ENCODE measurements at places on chromosomes 3 and 15. TPM values are rescaled to one million over a fixed set of nuclear protein-coding genes. Genes with fewer than 3 reads are reported as not detected.

DNA sequence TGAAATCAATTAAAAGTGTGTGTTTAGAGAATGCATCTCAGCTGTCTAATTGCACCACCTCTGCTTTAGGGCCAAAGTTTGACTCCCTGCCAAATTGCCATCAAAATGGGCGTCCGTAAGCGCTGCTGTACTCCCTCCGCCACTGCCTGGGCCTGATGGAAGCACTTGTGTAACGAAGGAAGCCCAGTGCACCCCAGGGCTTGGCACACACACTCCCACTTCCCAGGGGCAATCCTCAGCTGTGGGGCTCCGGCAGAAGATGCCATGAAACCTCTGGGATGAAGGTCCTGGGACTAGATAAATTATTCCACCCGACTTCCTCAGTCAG lies 137.8 kb downstream of the RORA start:
- DNase-seq: no peak

DNA sequence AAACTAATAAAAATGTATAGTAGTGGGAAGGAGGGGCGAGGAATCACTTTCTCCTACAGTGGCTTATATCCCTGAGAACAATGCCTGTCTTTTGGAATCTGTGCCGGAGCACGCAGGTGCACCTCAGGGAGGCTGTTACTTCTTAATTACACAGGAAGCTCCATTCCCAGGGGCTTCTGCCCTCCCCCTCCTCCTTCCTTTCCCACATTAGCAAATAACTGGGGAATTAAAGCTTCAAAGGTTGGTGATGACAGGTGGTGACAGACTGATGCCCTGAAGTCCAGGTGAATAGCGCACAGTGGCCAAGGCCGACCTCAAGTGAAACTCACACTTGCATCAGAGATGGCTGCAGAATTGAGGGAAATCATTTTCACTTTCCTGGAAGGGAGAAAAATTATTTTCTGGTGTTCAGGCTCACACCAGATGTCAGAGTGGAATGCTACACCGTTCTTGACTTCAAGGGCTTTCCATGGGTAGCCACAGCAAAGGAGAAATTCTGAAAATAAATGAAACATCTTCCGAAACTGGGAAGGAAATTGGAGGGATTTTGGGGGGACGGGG lies 3.7 kb downstream of the GRAMD2A start:
- DNase-seq: no peak

DNA sequence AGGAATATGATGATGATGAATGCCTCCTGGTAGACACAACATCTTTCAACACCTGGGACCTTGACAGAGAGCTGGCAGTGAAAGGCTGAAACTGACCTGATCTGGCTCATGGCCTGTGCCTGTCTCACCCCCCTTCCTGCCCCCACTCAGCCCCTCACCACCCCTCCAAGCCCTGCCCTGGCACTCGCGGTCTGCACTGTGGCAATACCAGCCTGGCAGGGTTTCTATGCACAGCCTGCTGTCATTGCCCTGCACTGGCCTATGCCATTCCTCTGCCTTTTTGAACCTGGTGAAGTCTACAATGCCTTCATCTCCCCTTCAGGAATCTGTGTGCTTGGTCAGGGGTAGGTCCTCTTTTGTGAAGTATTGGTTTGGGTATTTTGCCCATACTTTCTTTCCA lies 56.5 kb downstream of the ACAD9 start:
- DNase-seq: no peak

The GANC gene
- 28.1 TPM for total RNA-seq

- DNase-seq: no peak
Observed at GRCh38 chr3:59788801-59789200, 739.0 kb upstream of the CFAP20DC start.

DNA sequence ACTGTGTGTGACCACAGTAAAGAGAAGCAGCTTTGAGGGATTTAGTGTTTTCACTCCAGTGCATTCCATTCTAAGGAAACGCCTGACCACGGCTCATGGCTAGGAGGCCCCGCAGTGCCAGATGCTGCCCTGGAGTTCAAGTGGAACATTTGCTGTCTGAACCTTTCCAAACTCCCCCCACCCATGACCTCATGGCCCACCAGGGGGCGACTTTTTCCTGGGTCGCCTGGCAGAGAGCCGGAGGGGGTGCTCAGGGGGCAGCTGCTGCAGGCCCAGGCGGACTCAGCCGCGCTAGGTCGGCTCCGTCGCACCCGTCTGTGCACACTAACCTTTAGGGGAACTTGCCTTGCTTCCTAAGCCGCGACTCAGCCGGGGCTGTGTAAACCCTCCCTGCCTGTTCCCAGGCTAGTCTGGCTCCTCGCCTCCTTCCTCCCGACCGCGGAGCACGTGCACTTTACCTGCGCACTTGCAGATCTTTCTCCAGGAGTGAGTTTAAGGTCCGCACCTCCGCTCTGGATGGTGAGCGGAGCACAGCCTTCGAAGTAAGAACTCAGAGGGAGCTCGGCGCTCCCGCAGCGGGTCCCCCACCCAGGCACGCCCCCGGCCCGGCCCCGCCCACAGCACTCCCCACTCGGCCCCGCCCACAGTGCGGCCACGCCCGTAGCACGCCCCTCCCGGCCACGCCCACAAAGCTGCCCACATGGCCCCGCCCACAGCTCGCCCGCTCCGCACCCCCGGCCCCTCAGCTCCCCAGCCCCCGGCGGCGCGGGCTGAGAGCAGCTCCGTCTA lies at the start of gene OCA2:
Gene OCA2, minus strand, starts transcription at position 550 of the 789 bp plus-strand sequence. CDS start 17,441 bp downstream, outside the sequence.
- no peak for DNase-seq

- no peak for DNase-seq
Observed at GRCh38 chr3:131360191-131360755, 21.3 kb upstream of the NUDT16 start.

The DTX3L gene
- total RNA-seq: 10.3 TPM

- DNase-seq: peak; percentile 39
Observed at GRCh38 chr3:60932643-60933042, 318.6 kb downstream of the FHIT start.

- DNase-seq: no peak
Observed at GRCh38 chr15:43748376-43748775, 2.1 kb downstream of the PDIA3 start.

GRCh38 chr3:7667774-7668173 lies 806.9 kb downstream of the GRM7 start:
- DNase-seq: no peak

The MUSTN1 gene
- total RNA-seq: not detected

- no peak for DNase-seq
Observed at GRCh38 chr3:35422836-35423601, 216.3 kb upstream of the ARPP21 start.

The POC1A gene
- total RNA-seq: 20.5 TPM

DNA sequence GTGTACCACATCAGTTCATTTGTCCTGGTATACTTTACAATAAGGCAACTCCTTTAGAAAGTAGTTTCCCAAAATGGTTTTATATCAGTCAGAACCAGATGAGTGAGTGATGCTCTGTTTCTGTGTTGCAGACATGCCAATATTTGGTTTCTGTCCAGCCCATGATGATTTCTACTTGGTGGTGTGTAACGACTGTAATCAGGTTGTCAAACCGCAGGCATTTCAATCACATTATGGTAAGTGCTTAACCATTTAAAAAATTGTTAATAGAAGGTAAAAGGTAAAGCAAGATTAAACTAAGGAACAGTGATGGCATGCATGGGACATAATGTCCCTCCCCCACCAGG lies 40.0 kb upstream of the SCAANT1 start:
- no peak for DNase-seq

DNA sequence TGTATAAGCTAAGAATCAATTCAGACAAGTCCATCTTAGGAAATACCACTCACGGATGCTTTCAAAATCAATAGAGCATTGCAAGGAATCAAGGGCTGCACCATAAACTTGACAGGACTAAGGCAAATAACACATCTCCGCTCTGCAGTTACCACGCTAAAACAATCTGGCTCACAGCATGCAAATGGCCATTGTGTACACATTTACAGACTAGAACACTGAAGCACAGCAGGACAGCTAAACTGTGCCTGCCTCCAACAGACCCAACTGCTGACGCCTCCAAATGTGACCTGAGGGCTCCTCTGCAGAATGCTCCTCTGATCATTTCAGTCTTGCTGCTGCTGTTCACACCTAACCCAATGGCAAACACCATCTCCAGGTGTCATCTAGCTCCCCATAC lies 104.3 kb downstream of the MEX3B start:
- DNase-seq: no peak

- no peak for DNase-seq
Observed at GRCh38 chr3:45583021-45583851, 11.3 kb upstream of the LIMD1 start.

All from HFFc6 (cell line).